ENCODE measurements at places on chromosomes 2 and 18. TPM values are rescaled to one million over a fixed set of nuclear protein-coding genes. Genes with fewer than 3 reads are reported as not detected.

The IL1RL1 gene
- total RNA-seq = 21.9 TPM

The DTNA gene
- total RNA-seq = 3.4 TPM

The DNAH6 gene
- under 0.01 TPM for total RNA-seq

The INPP4A gene
- total RNA-seq = 22.3 TPM

The FSIP2 gene
- 0.20 TPM for total RNA-seq

The ANKRD36C gene
- 9.8 TPM for total RNA-seq

The ZDBF2 gene
- 3.0 TPM for total RNA-seq

The PMAIP1 gene
- 25.0 TPM for total RNA-seq

The SERPINB4 gene
- not detected for total RNA-seq

The CCDC121 gene
- 1.8 TPM for total RNA-seq

The INO80B gene
- 17.2 TPM for total RNA-seq

The ZBTB7C gene
- not detected for total RNA-seq

The HOXD12 gene
- total RNA-seq = not detected

The ATP6V1C2 gene
- not detected for total RNA-seq

The RMC1 gene
- 21.3 TPM for total RNA-seq

The KLF11 gene
- 10.7 TPM for total RNA-seq

The SCYGR8 gene
- total RNA-seq = not detected

The FBLN7 gene
- total RNA-seq = 2.2 TPM

The ANKRD30BL gene
- not detected for total RNA-seq

The NCKAP1 gene
- total RNA-seq = 119 TPM

The NT5C1B gene
- total RNA-seq = not detected

The TYMS gene
- 86.5 TPM for total RNA-seq

The FBXO36 gene
- 2.6 TPM for total RNA-seq

The REG3G gene
- total RNA-seq = not detected

The POTEJ gene
- not detected for total RNA-seq

The IAH1 gene
- total RNA-seq = 44.8 TPM

The HMSD gene
- total RNA-seq = not detected

The TLX2 gene
- total RNA-seq = not detected

The AGXT gene
- total RNA-seq = not detected

The VSNL1 gene
- total RNA-seq = not detected

The PAX8 gene
- 2.1 TPM for total RNA-seq

The CDH19 gene
- not detected for total RNA-seq

The DCDC2C gene
- total RNA-seq = 0.60 TPM

The CABYR gene
- 6.4 TPM for total RNA-seq

The NGEF gene
- 0.53 TPM for total RNA-seq

The CRYBA2 gene
- not detected for total RNA-seq

The FOXD4L1 gene
- not detected for total RNA-seq

The TMEM163 gene
- 0.44 TPM for total RNA-seq

The PSD4 gene
- 0.33 TPM for total RNA-seq

The FECH gene
- total RNA-seq = 34.0 TPM

The PKP4 gene
- total RNA-seq = 31.3 TPM

The LIMS4 gene
- 6.3 TPM for total RNA-seq

The MOCOS gene
- 5.3 TPM for total RNA-seq

Measured in mammary microvascular endothelial cell (primary cell).